Activated CD8-positive, alpha-beta T cell treated with anti-CD3 and anti-CD28 coated beads, Interleukin-2, amount 10 ng/mL, durations not matched to agents 7 days and 5 days (primary cell): ENCODE measurements at places on chromosomes 4 and X. TPM values are rescaled to one million over a fixed set of nuclear protein-coding genes. Genes with fewer than 3 reads are reported as not detected.

CCNB3 gene
- total RNA-seq: 0.21 TPM

PHF8 gene
- total RNA-seq: 37.4 TPM

ARHGAP6 gene
- total RNA-seq: not detected

LUZP4 gene
- total RNA-seq: not detected

GRCh38 chr4:61336916-61337315 lies 136.8 kb downstream of the ADGRL3 start:
- no peaks in the 10 kb centered on the region for H3K4me1 ChIP-seq
- H3K27ac ChIP-seq: no peak overlapping the region
- no peaks in the 10 kb centered on the region for H3K27me3 ChIP-seq
- DNase-seq: no peak

- no peak for DNase-seq
- no peak overlapping the region for H3K27ac ChIP-seq
- peaks cover 7% of the 10 kb centered on the region for H3K4me1 ChIP-seq
- no peak overlapping the region for H3K4me3 ChIP-seq
These were observed 2.4 kb downstream of the PPP2R2C start for GRCh38 chr4:6469898-6470501.

DNA sequence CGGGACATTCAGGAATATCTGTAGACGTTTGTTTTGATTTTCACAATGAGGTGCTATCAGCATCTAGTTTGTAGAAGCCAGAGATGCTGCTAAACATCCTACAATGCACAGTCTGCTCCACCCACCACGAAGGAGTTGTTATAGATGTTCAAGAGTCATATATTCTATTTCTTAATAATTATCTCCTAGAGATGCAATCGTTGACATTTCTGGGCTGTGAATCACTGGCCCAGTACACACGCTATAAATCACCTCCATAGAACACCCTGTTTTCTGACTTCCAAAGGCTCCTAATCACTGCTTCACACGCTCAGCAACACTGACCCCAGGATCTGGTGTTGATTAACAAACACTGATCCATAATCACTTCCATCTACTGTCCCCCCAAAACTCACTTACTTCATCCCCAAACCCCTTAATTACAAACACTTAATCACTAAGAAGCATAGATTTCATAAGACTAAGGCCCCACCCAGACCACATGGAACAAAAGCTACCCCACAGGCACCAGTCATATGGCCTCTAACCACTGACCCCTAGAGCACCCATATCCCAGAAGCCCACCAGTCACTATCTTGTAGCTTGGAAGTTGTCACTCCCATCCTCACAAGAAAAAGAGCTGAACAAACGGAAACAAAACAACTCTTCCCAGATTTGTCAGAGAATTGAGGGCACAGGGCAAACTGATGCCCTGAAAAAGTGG lies 31.7 kb upstream of the ZNF41 start:
- no peak overlapping the region for H3K4me3 ChIP-seq
- H3K27me3 ChIP-seq: peaks cover 8% of the 10 kb centered on the region
- H3K36me3 ChIP-seq: no peaks in the 10 kb centered on the region
- H3K4me1 ChIP-seq: peaks cover 15% of the 10 kb centered on the region
- no peak for DNase-seq

- H3K36me3 ChIP-seq: no peaks in the 10 kb centered on the region
- H3K27me3 ChIP-seq: no peaks in the 10 kb centered on the region
- no peak overlapping the region for H3K27ac ChIP-seq
- no peak for DNase-seq
- H3K4me1 ChIP-seq: no peaks in the 10 kb centered on the region
- no peak overlapping the region for H3K4me3 ChIP-seq
These were observed 1001.2 kb downstream of the STIM2 start for GRCh38 chr4:27861802-27862201.

- no peak overlapping the region for H3K4me3 ChIP-seq
- H3K4me1 ChIP-seq: no peaks in the 10 kb centered on the region
- no peaks in the 10 kb centered on the region for H3K27me3 ChIP-seq
- no peak overlapping the region for H3K27ac ChIP-seq
- no peaks in the 10 kb centered on the region for H3K36me3 ChIP-seq
These were observed 876.5 kb upstream of the INTU start for GRCh38 chr4:126756050-126756829.

- no peaks in the 10 kb centered on the region for H3K36me3 ChIP-seq
- peaks cover 33% of the 10 kb centered on the region for H3K4me1 ChIP-seq
- H3K4me3 ChIP-seq: no peak overlapping the region
These were observed 73.1 kb downstream of the RAPGEF2 start for GRCh38 chr4:159175989-159176375.

DNA sequence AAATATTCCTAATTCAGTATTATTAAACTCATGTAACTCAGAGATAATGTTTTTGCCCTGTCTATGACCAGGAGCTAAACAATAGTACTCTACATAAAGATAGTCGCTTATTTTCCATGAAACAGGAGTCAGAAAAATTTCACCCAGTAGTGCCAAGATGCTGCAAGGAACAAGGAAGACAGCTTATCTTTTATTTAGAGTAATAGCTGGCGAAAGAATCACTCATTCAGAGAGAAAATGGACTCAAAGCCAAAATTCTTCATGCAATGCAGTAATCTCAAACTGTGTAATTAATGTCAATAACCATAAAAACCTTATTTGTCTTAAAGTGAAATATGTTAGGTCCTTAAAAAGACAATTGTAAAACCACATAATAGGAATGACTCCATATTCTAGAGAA lies 477.8 kb downstream of the ANKRD50 start:
- H3K4me3 ChIP-seq: no peak overlapping the region
- H3K27ac ChIP-seq: no peak overlapping the region
- no peaks in the 10 kb centered on the region for H3K4me1 ChIP-seq
- no peak for DNase-seq

- H3K27ac ChIP-seq: no peak overlapping the region
- no peaks in the 10 kb centered on the region for H3K4me1 ChIP-seq
These were observed 94.6 kb downstream of the RASL11B start for GRCh38 chr4:52956691-52957090.

DNA sequence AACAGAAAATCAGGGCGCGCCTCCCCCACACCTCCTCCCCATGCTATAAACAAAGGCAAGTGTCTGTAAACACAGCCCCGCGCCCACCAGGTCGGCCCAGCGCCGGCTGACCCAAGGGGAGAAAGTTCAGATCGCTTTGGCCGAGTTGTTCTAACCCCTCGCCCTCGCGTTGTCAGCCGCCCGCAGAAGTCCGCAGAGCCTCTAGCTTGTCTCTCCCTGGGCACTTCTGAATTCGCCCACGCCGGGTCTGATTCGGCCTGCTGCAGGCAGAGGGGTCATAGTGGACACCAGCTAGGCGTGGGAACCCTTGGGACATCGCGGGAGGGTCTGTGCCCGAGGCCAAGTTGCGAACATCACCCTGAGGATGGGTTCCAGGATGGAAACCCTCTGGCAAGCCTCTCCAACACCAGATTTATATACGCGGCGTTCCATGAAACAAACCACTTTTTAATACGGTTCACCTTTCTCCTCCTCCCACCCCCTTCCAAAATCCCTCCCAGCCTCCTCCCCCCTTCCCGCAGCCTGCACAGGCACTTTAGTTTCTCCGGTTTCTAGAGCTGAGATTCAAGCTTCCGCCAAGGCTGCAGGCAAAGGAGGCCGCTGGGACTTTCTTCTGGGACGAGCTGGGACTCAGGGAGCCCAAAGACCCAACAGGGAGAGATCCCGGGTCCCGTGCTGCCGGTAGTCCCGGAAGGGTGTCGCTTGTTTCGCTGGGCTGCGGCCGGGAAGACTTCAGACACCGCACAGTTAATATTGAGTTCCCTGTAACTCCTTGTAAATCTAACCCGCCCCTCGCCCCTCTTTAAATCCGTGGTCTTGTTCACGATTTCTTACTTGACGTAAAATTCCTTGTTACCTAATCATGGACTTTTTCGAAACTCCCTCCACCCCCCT lies 4.7 kb downstream of the HAND2 start:
- peaks cover 82% of the 10 kb centered on the region for H3K27me3 ChIP-seq
- H3K4me1 ChIP-seq: peaks cover 12% of the 10 kb centered on the region
- DNase-seq: peak; percentile 18
- H3K4me3 ChIP-seq: no peak overlapping the region
- H3K27ac ChIP-seq: no peak overlapping the region

GRCh38 chr4:100913685-100914084 lies 395.9 kb upstream of the EMCN start:
- H3K27ac ChIP-seq: no peak overlapping the region
- DNase-seq: no peak
- no peak overlapping the region for H3K4me3 ChIP-seq
- H3K36me3 ChIP-seq: no peaks in the 10 kb centered on the region
- H3K27me3 ChIP-seq: peaks cover 7% of the 10 kb centered on the region
- no peaks in the 10 kb centered on the region for H3K4me1 ChIP-seq

GRCh38 chrX:35787867-35788266 lies 10.3 kb upstream of the MAGEB16 start:
- no peaks in the 10 kb centered on the region for H3K4me1 ChIP-seq
- DNase-seq: no peak
- H3K4me3 ChIP-seq: no peak overlapping the region
- no peaks in the 10 kb centered on the region for H3K27me3 ChIP-seq
- no peak overlapping the region for H3K27ac ChIP-seq

DNA sequence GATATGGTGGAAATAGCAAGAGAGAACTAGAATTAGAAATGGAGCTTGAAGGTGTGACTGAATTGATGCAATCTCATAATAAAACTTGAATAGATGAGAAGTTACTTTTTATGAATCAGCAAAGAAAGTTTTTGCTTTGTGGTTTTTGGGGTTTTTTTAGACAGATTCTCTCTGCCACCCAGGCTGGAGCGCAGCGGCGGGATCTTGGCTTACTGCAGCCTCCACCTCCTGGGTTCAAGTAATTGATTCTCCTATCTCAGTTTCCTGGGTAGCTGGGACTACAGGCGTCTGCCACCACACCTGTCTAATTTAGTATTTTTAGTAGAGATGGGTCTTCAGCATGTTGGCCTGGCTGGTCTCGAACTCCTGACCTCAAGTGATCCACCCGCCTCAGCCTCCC lies 23.7 kb upstream of the NEIL3 start:
- H3K4me3 ChIP-seq: no peak overlapping the region
- H3K27me3 ChIP-seq: peaks cover under 1% of the 10 kb centered on the region
- H3K27ac ChIP-seq: no peak overlapping the region
- H3K4me1 ChIP-seq: no peaks in the 10 kb centered on the region
- H3K36me3 ChIP-seq: no peaks in the 10 kb centered on the region

DNA sequence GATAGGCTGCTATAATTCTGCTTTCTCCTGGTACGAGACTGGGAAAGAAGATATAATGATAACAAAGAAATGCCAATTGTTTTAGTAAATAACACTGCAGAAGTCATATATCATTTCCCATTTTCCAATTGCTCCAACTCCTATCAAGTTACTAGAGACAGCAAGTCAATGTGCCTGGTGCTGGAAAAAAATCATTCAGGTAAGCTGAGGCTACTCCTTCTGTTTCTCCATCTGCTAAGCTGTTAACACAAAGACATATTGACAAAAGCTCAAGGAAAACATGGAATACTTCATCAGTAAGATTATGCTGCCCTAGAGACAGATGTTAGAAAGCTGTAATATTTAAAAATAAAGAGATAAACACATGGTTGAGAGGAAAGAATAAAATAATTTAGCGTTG lies 10.0 kb downstream of the NAA11 start:
- no peak overlapping the region for H3K27ac ChIP-seq
- no peak for DNase-seq
- H3K36me3 ChIP-seq: no peaks in the 10 kb centered on the region
- no peaks in the 10 kb centered on the region for H3K27me3 ChIP-seq
- no peaks in the 10 kb centered on the region for H3K4me1 ChIP-seq
- no peak overlapping the region for H3K4me3 ChIP-seq

DNA sequence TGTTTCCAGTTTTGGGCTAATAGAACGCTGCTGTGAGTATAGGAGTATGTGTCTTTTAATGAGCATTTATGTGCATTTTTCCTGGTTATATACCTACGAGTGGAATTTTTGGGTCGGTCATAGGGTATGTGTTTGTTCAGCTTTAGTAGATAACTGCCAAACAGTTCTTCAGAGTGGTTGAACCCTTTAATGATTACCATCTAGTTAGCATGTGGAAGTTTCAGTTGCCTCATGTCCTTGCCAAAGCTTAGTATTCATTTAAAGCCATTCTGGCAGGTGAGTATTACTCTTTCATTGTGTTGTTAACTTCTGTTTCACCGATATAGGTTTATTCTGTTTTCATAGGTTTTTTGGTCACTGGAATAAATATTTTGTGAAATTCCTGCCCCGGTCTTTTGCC lies 229.1 kb downstream of the ARHGAP10 start:
- no peak overlapping the region for H3K27ac ChIP-seq
- DNase-seq: no peak
- no peaks in the 10 kb centered on the region for H3K36me3 ChIP-seq
- no peak overlapping the region for H3K4me3 ChIP-seq
- peaks cover 2% of the 10 kb centered on the region for H3K27me3 ChIP-seq
- no peaks in the 10 kb centered on the region for H3K4me1 ChIP-seq

- peaks cover 36% of the 10 kb centered on the region for H3K4me1 ChIP-seq
- peaks cover 25% of the 10 kb centered on the region for H3K36me3 ChIP-seq
These were observed 2.4 kb downstream of the PRICKLE3 start for GRCh38 chrX:49183701-49184281.

- H3K27ac ChIP-seq: no peak overlapping the region
- no peaks in the 10 kb centered on the region for H3K36me3 ChIP-seq
- H3K4me1 ChIP-seq: no peaks in the 10 kb centered on the region
- no peak overlapping the region for H3K4me3 ChIP-seq
- DNase-seq: no peak
These were observed 52.8 kb upstream of the ANKRD17 start for GRCh38 chr4:73311428-73311827.

DNA sequence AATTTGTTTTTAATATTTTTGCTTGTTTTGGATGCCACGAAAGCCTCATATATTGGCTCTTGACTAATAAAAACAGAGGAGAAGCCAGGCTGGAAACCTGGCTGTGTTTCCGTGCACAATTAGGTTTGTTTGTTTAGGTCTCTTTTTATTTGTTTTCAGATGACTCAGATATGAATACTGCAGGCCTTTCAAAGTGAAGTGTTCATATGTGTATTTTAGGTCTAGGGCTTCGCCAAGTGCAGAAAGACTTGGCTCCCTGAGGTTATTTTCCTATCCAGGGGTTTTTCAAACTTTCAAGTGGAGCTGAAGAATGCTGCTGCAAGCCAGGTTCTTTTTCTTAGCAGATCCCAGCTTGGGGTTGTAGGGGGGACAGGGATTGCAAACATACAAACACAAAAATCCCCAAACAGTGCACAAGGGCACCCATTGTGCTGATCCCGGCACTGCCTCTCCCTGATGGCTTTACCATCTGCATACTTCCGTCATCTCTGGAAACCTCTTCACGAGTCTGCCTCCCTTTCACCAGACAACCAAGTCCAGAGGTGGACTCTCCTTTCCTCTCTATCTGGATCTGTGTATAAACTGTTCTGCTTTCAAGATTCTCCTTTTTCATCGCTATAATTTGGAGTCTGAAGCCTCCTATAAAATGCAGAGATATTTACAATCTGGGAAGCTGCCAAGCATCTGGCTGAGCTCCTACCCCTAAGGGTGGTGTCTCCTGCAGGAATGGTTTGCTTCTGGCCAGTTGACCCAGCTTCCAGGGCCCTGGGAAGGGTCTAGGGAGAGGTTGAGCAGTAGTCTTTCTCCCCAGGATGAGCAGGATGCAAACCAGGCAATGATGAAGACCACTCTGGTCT lies 108.6 kb downstream of the SMIM20 start:
- H3K27ac ChIP-seq: no peak overlapping the region
- peaks cover 25% of the 10 kb centered on the region for H3K27me3 ChIP-seq
- no peak for DNase-seq
- H3K4me3 ChIP-seq: no peak overlapping the region
- no peaks in the 10 kb centered on the region for H3K36me3 ChIP-seq

- H3K27me3 ChIP-seq: peaks cover 4% of the 10 kb centered on the region
- no peaks in the 10 kb centered on the region for H3K36me3 ChIP-seq
- no peak for DNase-seq
- H3K4me1 ChIP-seq: no peaks in the 10 kb centered on the region
- H3K27ac ChIP-seq: no peak overlapping the region
These were observed 41.9 kb upstream of the PDLIM3 start for GRCh38 chr4:185576962-185577950.
